Activated T-helper 2 cell treated with anti-CD3 and anti-CD28 coated beads, Interferon-gamma antibody, Interleukin-2, Interleukin-4, amounts not matched to agents 10 μg/mL and 5 μg/mL and 100 μg/mL, durations not matched to agents 14 hours and 24 hours and 36 hours (primary cell): ENCODE measurements at places on chromosomes 12 and 14. TPM values are rescaled to one million over a fixed set of nuclear protein-coding genes. Genes with fewer than 3 reads are reported as not detected.

The NPAS3 gene
- total RNA-seq: not detected in 2 replicates

The TAS2R43 gene
- total RNA-seq: 1.1 and 1.8 TPM in 2 replicates

The DPPA3 gene
- not detected in 2 replicates for total RNA-seq

The DYRK2 gene
- total RNA-seq: 19.7 and 20.6 TPM in 2 replicates

The P2RX2 gene
- not detected in 2 replicates for total RNA-seq

The LHX5 gene
- total RNA-seq: not detected in 2 replicates

The PAPOLA gene
- total RNA-seq: 211 and 217 TPM in 2 replicates

The EPYC gene
- total RNA-seq: not detected in 2 replicates

The TAS2R20 gene
- total RNA-seq: 1.5 and 2.5 TPM in 2 replicates

The NDRG2 gene
- 1.1 and 1.8 TPM in 2 replicates for total RNA-seq

GRCh38 chr12:121576851-121577391, 3.9 kb downstream of the KDM2B start:
- peak overlapping the region; percentile 63 for H3K4me3 ChIP-seq
- H3K27me3 ChIP-seq: no peaks in the 10 kb centered on the region
- no peak for DNase-seq
- H3K36me3 ChIP-seq: peaks cover 33% of the 10 kb centered on the region
- H3K4me1 ChIP-seq: peaks cover 17% of the 10 kb centered on the region
- no peak overlapping the region for H3K27ac ChIP-seq

DNA sequence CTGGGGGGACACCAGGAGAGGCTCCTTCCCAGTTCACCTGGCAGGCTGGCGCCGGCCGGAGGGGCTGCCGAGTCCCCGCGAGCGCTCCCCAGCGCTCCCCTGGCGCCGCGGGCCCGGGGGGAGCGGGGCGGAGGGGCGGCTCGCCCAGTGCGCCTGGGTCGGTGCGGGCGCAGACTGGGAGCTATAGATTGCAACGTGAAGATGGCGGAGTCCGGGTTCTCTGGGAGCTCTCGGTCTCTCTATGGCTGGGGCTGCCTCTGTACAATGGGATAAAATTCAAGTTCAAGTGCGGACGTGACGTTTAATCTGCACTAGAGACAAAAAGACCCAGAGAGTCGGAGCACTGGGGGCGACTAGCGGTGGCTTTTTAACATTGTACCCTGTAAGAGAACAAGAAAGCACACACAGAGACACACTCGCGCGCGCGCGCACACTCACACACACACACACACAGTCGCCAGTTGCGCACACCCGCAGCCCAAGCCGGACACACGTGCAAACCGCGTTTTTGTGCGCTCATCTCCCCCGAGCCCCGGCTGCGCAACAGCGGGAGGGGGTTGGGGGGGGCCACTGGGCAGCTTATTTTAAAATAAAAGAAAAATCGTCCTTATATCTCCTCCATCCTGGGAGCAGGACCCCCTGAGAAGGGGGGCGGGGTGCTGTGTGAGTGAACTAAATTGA, at the start of gene BCL11B:
Gene BCL11B, minus strand, starts transcription at position 247 of the 681 bp plus-strand sequence. CDS start 979 bp downstream, outside the sequence.
- H3K36me3 ChIP-seq: peaks cover 21% of the 10 kb centered on the region
- peaks cover 37% of the 10 kb centered on the region for H3K4me1 ChIP-seq
- peaks cover 10% of the 10 kb centered on the region for H3K27me3 ChIP-seq
- peak within 1 kb of the TSS; percentile 93 for H3K4me3 ChIP-seq

DNA sequence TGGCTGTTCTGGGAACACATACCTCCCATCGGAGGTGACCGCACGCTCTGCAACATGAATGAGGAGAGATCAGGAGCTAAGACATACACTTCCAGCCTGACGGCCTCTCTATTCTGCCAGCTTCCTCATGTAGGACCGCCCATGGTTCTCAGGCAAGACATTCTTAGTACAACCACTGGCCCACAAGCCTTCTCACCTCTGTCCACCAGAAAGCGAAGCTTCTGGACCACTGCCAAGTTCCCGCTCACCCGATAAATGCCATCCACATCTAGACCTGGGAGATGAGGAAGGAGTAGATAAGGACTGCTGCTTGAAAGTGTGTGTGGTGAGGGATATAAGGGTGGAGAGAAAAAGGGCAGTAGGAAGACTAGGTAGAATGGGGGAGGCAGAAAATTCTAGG, 5.2 kb downstream of the ARHGAP9 start:
- no peak for DNase-seq
- peaks cover 52% of the 10 kb centered on the region for H3K36me3 ChIP-seq
- H3K4me3 ChIP-seq: peak overlapping the region; percentile 72
- H3K27ac ChIP-seq: peak overlapping the region; percentile 47
- H3K4me1 ChIP-seq: peaks cover 31% of the 10 kb centered on the region

DNA sequence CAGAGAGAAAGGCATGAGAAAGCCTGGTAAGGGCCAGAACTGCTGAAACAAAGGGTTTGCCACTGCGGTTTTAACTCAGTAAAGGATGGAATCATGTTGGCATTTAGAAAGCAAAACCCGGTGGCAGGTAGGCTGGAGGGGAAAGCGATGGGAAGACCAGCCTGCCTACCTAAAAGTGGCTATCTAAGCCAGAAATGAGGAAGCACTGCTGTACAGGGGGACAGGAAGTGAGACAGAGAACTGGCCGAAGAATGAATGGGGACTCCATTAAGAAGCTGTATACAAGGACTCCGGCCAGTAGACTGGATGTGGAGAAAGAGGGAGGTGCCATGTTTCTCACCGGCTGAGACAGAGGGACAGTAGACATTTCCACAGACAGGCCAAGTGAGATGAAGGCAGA, 48.2 kb downstream of the PPM1H start:
- no peaks in the 10 kb centered on the region for H3K27me3 ChIP-seq
- no peak overlapping the region for H3K4me3 ChIP-seq
- no peak for DNase-seq
- peaks cover 5% of the 10 kb centered on the region for H3K4me1 ChIP-seq

DNA sequence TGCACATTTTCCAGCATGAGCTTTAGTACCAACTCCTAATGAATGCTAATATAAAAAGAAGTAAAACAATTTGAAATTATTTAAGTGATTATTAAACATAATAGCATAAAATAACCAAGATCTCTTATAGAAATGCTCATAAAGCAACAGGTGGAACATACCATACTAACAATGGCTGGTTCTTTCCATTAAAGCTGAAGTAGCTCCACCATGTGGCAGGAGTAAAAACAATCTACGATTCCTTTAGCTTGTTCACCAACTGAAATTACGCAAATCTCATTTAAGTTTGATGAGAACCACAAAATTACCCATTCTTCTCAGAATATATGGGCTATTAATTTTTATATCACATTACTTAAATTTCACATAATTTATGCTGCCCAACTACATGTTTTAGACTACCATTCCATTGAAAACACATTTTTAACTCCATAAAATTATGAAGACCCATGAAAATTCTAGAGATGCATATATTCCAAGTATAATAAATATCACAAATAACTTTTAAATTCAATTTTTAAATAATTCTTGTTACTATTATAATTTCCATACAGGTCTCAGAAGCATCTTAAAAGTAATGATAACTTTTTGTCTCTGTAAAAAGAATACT, 213.6 kb downstream of the DAD1 start:
- no peaks in the 10 kb centered on the region for H3K4me1 ChIP-seq
- no peak overlapping the region for H3K27ac ChIP-seq
- no peak overlapping the region for H3K4me3 ChIP-seq
- H3K27me3 ChIP-seq: no peaks in the 10 kb centered on the region

DNA sequence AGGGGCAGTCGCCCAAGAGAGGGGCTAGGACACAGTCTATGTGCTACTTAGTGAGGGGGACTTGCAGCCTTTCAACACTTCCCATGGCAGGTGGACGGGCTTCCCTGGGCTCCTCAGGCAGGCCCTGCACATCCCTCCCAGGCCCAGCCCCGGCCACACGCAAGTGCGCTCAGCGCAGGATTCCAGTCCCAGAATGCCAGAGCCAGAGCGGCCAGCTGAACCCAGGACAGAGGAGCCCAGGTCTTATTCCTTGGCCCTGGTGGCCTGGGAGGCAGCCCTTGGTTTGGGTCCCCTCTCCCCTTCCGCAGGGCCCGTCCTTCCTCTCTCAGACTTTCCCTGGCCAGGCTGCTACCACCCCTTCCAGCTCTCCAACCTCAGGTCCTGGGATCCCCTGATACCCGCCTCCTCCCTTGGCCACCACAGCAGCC, 12.0 kb downstream of the DLK1 start:
- DNase-seq: no peak
- H3K4me3 ChIP-seq: no peak overlapping the region
- no peaks in the 10 kb centered on the region for H3K4me1 ChIP-seq
- no peak overlapping the region for H3K27ac ChIP-seq
- no peaks in the 10 kb centered on the region for H3K27me3 ChIP-seq

DNA sequence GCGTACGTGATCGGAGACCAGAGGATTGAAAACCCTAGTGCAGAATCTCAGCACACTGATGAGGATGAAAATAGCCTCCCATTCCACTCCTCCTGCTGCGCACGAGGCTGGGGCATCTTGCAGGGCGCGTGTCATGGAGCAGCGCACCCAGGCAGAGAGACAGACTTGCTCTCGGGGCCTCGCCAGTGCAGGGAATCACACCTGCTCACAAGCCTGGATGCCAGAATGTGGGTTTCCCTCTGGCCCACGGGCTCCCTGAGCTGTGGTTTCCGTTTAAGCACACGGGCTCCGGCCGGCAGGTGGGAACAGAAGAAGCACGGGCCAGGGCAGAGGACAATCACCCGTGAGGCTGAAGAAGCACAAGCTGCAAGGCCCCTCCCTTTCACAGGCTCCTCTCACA, 2.0 kb downstream of the FGF6 start:
- H3K27ac ChIP-seq: no peak overlapping the region
- no peak overlapping the region for H3K4me3 ChIP-seq

DNA sequence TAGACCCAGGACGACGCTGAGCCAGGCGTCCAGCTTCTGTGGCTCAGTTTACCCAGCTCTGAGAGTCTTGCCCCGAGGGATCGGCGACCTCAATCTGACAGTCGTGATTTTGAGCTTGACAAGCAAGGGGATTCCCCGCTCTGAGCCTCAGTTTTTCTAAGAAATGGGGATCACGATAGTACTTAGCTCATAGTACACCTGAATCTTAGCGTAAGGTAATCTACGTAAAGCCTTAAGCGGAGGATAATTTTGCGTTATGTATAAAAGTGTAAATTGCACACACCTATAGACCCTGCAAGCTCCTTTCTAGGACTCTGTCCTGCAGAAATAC, 285 bp downstream of the MVK start:
- H3K36me3 ChIP-seq: peaks cover 45% of the 10 kb centered on the region
- H3K4me1 ChIP-seq: peaks cover 30% of the 10 kb centered on the region
- no peaks in the 10 kb centered on the region for H3K27me3 ChIP-seq
- no peak for DNase-seq

DNA sequence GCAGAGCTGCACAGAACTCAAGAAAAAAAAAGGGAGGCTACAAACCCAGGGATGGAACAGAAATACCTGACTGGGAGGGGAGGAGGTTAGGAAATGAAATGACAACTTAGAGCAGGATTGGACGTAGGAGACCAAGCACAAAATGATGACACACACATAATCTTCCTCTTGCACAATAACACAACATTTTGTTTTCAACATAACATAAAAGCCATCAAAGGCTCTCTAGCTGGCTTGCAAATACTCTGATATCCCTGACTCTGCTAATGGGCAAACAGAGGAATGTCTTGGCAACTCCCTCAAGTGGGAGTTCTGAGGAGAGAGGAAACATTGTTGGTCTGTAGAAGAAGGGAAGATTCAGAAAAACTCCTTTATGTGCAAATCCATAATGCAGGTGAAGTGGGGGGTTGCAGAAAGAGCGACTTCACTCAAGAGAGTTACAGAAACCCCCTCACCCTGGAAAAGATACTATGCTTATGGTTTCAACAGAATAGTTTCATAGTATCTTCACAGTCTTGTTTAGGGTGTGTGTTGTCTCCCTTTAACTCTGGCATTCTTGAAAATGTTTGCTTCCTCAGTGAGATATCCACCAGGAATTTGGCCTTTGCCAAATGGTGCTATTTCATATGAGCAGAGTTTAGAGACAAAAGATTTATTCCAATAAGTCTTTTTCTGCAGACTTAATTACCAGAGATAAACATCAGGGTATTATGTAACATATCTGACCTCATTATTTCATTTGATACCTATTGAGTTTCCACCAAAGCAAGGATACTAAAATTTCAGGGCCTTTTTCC, 43.8 kb upstream of the LTBP2 start:
- no peaks in the 10 kb centered on the region for H3K27me3 ChIP-seq
- H3K27ac ChIP-seq: no peak overlapping the region
- DNase-seq: no peak
- peaks cover 4% of the 10 kb centered on the region for H3K4me1 ChIP-seq
- no peak overlapping the region for H3K4me3 ChIP-seq

GRCh38 chr14:101717663-101718490, 43.6 kb upstream of the PPP2R5C start:
- no peak overlapping the region for H3K4me3 ChIP-seq
- DNase-seq: no peak

DNA sequence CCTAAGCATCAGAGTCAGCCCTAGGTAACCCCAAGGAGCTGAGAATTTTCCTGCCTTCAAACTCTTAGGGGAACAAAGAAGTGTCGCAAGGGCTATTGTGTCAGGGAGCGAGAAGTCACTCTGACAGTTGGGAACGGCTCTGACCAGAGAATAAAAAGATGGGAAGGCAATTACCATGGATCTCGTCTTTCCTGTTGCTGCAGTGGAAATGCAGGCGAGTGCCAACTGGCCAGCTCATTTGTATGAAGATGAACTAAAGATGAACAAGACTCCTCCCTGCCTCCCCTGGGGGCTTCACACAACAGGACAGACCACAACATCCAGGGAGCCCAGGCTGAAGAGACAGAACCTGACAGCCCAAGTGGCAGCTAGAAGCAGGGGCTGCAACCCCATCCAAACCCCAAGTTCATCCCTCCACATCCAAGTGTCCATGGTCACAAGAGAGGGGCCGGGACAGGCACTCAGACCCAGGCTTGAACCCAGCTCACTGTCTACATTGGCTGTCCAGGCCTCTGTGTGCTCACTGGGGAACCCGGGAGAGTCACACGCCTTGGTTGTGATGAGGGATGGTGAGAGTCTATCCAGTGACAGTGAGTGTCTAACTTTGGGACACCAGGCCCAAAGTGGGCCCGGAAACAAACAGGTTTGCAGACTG, 322.4 kb downstream of the BCL11B start:
- H3K27me3 ChIP-seq: no peaks in the 10 kb centered on the region
- DNase-seq: no peak
- peaks cover 28% of the 10 kb centered on the region for H3K4me1 ChIP-seq
- H3K36me3 ChIP-seq: no peaks in the 10 kb centered on the region

GRCh38 chr12:13022851-13023271, 21.3 kb upstream of the FAM234B start:
- no peak overlapping the region for H3K4me3 ChIP-seq
- no peak overlapping the region for H3K27ac ChIP-seq
- no peaks in the 10 kb centered on the region for H3K4me1 ChIP-seq
- H3K36me3 ChIP-seq: no peaks in the 10 kb centered on the region
- DNase-seq: no peak
- H3K27me3 ChIP-seq: peaks cover 37% of the 10 kb centered on the region

DNA sequence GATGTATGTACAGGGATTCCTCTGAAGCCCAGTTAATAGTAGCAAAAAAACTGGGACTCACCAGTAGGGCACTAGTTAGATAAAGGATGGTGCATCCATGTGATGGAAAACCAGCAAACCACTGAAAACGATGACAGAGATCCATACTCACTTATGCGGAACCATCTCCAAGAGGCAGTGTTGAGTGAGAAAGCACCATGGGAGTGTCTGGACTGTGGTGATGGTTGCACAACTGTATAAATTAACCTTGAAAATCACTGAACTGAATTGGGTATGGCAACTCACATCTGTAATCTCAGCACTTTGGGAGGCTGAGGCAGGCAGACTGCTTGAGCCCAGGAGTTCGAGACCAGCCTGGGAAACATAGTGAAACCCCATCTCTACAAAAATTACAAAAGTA, 53.6 kb upstream of the ZFP36L1 start:
- H3K36me3 ChIP-seq: no peaks in the 10 kb centered on the region
- peaks cover 13% of the 10 kb centered on the region for H3K4me1 ChIP-seq
- DNase-seq: no peak
- no peak overlapping the region for H3K27ac ChIP-seq
